ENCODE measurements at places on chromosomes 1 and 21.

- no peak for DNase-seq
Measured at GRCh38 chr1:30598571-30599114, 124.7 kb downstream of the MATN1 start.

- DNase-seq: no peak
Measured at GRCh38 chr1:230283678-230284077, 142.5 kb downstream of the PGBD5 start.

DNA sequence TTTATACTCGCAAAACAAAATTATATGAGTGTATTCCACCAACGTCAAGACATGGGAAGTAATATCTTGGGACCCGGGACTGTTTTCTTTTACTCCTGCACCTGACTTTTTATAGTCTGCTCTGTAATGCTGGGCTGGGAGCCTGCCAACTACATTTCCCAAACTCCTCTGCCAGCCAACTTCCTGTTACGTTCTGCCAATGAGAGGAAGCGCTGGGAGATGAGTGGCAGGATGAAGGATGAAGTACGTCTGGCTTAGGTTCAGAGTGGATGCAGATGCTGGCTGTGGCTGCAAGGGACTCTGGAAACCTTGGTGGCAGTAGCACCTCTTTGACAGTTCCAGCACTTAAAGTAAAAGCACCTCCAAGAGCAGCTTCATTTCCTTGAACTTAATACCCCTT is 59.6 kb downstream of the USP24 start:
- DNase-seq: no peak

GRCh38 chr1:67612788-67613241 is 72.2 kb upstream of the GADD45A start:
- no peak for DNase-seq

DNA sequence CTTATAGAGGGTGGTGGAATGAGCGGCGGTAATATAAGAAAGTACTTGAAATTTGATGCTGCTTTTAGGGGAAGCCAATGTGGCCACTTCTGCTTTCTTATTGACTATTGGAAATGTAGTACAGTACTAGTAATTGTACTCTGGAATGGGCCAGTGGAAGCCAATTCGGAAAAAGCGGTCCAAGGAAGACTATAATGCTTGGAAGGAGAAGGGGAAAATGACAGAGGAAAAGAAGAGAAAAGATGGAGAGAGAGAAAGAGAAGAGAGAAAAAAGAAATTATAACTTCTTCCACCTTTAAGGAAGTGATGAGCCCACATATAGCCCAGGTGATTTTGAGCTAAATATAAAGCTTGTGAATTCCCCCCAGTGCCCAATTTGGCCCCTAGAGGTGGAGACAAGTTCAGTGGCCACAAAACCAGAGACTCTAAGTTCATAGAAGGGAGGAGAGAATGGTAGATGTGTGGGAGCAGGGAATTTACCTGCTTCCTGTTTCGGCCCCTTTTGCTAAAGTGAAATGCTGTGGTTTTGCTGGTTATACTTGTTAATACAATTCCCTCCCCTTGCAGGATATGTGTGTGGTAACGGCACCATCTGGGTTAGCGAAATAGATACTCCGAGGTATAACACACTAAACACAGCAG is 35.7 kb upstream of the DUSP10 start:
- DNase-seq: no peak

GRCh38 chr1:198638894-198639635 is at the start of gene PTPRC:
TSS of gene PTPRC (plus strand) at chr1:198639040. CDS start at chr1:198639269, 229 bp downstream.
- no peak for DNase-seq

- no peak for DNase-seq
Measured at GRCh38 chr1:73771396-73771795, 426.6 kb downstream of the LRRIQ3 start.

- DNase-seq: peak; percentile 49
Measured at GRCh38 chr1:24688621-24689195, 45.6 kb downstream of the SRRM1 start.

DNA sequence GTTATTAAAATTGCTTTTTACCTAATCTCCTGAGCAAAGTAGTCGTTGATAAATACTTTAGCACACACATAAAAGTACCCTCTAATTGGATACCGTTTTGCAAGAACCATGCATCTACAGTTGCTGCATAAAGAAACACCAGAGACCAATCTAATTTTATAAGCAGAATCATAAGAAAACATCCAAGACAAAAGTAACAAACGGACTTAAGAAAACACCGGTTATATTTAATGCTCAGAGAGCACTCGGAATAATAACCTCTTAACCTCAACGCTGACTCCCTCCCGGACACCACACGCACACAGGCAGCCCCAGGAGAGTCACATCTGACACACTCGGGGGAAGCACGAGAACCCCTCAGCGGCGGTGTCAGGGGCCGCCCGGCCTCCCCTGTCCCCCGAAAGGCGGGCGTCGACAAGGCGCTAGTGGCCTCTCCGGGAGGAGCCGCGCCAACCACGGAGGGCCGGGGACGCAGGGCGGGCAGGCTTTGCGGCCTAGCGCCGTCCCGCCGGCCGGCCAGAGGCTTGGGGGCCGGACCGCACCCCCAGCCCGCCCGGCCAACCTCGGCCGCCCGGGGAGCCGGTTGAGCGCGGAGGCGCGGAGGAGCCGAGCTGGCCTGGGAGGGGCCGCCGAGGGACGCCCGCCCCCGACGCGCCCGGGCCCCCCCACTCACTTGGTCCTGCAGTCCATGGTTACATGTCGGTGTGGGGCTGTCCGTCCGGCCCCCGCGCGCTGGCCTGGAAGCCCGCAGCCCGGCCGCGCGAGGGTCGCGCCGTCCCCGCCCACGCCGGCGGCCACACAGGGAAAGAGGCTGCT is 606 bp downstream of the DENND1B start:
- no peak for DNase-seq

GRCh38 chr1:221381910-221382623 is 359.8 kb downstream of the DUSP10 start:
- DNase-seq: no peak

DNA sequence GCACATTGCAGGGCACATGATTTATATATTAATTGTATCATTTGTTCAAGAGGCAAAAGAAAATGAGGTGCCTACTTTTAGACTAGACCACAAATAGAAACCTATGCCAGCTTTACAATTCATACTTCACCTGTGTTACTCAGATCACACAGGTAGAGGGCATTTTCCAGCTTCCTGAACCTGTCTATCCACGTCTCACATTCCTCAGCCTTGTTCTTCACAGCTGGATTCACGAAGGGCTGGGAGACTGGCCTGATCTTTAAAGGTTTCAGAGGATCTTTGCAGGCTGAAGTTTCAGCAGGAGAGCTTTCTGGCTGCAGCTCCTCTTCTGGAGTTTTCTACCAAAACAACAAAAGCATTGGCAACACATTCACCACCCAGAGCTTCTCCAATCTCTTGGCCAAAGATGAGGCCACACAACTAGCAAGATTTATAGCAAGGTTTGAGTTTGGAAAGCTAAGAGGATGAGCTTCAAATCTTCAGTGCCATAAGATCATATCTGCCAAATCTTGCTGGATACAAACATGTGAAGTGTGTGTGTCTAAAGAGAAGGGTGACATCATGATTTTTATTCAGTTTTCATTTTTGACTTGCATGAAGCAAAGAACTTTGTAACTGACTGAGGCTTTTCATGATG is 71.0 kb upstream of the CYP2J2 start:
- DNase-seq: no peak

DNA sequence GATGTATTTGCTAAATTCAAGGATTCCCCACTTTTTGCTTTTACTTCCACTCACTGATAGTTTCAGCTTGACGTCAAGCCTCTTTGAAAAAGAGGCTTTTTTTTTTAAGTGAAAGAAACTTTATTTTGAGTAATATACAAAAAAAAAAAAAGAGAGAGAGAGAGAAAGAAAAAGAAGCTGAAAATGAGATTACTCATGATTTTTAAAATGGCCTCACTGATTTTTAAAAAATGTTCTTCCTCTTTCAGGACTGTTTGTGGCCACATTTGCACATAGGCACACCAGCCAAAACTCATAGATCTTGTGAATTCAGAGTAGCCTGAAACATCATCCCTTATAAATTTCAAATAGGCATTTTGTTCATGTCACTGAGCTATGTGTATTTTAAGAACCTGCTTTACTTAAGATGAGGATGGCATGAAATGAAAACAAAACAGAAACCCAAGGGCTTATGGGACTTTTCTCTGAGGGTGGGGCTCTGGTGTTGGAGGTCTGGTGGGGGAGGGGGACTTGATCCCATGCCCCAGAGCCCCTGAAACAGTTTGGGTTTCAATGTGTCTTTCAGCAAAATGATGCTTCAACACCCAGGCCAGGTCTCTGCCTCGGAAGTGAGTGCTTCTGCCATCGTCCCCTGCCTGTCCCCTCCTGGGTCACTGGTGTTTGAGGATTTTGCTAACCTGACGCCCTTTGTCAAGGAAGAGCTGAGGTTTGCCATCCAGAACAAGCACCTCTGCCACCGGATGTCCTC is 6.1 kb downstream of the ATF3 start:
- no peak for DNase-seq

DNA sequence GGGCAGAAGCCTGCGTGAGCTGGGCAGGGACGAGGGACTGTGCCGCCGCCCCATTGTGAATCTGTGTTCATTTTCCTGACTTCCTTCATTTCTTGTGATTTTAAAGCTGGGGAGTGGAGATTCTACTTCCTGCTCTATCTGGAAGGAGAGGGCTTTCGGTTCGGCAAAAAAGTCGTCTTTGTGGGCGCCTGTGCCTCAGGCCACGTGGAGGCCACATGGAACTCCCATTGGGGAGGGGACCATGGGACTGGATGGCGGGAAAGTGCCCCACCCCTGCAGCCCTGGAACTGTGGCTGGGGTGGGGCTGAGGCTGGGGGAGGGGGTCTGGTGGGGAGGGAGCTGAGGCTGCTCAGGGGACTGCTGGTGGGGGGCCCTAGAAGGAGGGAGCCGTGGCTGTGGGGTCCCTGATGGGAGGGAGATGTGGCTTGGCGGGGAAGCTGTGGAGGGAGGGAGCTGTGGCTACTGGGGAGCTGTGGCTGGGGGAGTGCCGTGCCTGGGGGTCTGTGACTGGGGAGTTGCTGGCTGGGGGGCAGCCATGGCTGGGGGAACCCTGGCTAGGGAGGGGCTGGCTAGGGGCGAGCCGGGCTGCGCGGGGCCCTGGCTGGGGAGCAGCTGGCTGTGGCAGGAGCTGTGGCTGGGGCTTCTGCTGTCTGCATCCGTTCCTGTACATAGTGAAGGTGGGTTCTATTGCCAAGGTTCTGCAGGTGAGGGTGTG is 31.5 kb downstream of the COL18A1 start:
- DNase-seq: no peak

GRCh38 chr1:64755361-64755760 is 10.5 kb downstream of the RAVER2 start:
- no peak for DNase-seq

DNA sequence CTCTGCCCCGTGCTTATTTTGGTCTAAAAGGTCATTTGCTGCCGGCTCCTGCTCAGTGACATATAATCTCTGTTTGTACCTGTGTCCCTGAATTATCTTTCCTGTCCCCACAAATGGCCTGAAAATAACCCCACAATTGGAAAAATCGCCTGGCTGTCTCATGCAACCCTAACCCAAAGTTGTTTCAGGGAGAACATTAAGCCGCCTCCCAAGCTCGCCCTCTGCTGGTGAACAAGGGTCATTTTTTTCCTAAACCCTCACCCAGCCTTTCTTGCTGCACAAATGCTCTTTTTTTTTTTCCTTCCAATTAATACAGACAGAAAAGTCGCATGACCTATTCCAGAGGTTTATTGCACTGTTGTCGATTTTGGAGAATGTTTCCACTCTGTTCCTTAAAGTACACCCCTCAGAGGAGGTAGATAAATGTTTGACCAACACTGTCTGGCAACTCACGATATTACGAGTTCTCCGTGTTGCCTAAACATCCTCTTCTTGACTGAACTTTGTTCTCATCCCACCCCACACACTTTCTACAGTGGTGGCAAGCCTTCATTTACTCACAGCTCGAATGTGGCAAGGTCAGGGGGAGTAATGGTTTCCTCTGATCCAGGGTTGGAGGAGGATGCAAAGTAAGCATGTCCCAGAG is 148.7 kb downstream of the ZZZ3 start:
- peak; percentile 26 for DNase-seq

GRCh38 chr1:31697369-31697984 is 6.3 kb downstream of the COL16A1 start:
- DNase-seq: no peak

GRCh38 chr1:62076286-62076685 is 118.4 kb upstream of the L1TD1 start:
- no peak for DNase-seq

DNA sequence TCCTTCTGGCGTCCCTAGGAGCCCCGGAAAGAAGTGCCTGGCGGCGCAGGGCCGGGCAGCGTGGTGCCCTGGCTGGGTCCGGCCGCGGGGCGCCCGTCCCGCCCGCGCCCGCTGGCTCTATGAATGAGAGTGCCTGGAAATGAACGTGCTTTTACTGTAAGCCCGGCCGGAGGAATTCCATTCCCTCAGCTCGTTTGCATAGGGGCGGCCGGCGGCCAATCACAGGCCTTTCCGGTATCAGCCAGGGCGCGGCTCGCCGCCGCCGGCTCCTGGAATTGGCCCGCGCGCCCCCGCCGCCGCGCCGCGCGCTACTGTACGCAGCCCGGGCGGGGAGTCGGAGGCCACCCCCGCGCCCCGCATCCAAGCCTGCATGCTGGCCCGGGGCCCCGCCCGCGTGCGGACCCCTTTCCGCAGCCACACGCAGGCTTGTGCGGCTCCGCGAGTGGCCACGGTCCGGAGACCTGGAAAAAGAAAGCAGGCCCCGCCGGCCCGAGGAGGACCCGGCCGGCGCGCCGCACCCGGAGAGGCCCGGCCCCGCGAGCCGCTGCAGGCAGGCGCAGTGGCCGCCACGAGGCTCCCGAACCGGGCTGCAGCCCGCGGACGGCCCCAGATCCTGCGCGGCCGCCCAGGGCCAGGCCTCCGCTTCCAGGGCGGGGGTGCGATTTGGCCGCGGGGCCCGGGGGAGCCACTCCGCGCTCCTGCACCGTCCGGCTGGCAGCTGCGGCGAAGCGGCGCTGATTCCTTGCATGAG is 160.4 kb downstream of the RUNX1 start:
- DNase-seq: peak; percentile 89

DNA sequence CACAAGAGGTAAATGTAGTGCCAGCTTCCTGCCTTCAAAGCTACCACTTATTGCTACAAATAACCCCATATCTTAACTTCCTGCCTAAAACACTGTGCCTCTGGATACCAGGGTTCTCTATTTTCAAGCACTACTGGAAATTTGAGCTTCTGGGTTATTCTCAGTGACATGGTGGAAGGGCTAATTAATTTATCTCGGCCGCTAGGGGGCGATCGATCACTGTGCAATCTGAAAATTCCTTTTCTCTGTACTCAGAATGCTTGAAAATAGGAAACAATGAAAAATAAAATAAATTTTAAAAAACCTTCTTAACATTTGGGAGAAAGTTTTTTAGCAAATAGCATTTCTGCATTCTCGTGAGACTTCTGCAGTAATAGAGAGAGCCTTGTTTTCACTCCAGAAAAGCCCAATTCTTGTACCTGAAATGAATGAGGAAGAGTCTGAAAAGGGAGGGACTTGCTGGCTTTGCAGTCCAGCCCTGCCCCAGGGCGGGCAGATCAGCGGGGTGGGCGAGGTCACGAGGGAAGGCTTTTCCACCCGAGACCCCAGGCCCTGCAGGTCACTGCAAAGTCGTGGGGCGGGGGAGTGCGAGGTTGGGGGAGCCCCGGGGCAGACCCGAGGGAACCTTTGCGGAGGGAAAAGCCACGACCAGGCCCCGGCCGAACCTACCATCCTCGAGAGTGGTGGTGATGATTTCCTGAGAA is 276.7 kb downstream of the PCP4 start:
- DNase-seq: peak; percentile 70

- peak; percentile 90 for DNase-seq
Measured at GRCh38 chr1:116855773-116856201, 53.9 kb upstream of the PTGFRN start.
